ENCODE measurements at places on chromosomes 13 and 19. TPM values are rescaled to one million over a fixed set of nuclear protein-coding genes. Genes with fewer than 3 reads are reported as not detected.

The NLRP7 gene
- not detected for polyA plus RNA-seq

- DNase-seq: no peak
These were observed 42.7 kb downstream of the UNC13A start for GRCh38 chr19:17645339-17645963.

GRCh38 chr19:57708641-57709361, at the start of gene ZNF154:
Gene ZNF154 (minus strand): TSS chr19:57709204. CDS start chr19:57708971, 233 bp downstream.
- peak; percentile 64 for DNase-seq

DNA sequence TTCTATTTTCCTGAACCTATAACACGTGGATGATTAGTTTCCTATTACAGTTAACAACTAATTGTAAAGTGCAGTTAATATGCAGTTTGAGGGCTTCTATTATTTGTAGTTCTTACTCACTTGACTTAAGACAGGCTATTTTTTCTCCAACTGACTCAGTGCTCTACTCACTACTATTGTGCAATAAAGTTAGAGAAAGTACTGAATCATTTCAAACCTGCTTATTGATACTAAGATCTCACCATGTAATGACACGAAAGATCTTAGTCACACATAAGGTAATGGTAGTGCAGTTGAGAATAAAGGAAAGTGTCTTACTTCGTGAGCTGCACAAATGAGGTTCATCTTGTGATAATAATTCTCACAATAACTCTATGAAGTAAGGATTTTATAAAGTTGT, 22.8 kb upstream of the ITM2B start:
- DNase-seq: peak; percentile 91

DNA sequence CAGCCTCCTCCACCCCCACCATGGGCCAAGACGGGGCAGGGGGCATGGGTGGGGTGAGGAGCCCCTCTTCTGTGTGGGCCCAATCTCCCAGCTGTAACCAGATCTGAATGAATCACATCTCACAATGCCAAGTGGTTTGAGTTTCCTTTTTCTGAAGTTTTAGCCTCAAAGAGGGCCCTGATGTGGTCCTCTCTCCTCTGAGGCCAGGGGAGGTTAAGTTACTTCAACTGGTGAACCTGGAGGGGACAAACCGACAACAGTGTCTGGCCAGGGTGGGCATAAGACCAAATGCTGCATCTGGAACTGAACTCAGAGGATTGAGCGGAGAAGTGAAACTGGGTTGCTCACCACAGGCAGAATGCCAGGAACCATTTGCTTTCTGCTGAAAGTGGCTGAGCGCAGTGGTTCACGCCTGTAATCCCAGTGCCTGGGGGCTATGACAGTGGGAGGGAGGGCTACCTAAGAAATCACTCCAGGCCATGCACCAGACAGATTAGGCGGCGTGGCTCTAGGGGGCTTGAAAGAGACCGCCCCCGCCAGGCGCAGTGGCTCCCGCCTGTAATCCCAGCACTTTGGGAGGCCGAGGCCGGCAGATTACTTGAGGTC, 15.4 kb upstream of the IRGC start:
- peak; percentile 51 for DNase-seq

GRCh38 chr13:77776704-77777103, 79.2 kb downstream of the SLAIN1 start:
- DNase-seq: no peak

DNA sequence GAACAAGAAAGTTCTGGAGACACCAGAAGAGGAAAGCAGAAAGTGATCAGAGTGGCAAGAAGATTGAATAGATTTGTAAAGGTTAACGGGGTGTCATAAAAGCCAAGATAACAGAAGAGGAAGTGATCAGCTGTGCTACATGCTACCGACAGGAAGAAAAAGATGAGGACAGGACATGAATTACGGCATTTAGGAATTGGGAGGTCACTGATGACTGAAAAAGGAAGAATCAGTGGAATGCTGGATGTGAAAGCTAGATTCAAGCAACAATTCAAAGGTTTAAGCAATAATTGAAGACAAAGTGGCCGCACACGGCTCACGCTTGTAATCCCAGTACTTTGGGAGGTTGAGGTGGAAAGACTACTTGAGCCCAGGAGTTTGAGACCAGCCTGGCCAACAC, 15.1 kb downstream of the ZNF160 start:
- no peak for DNase-seq

The ZFP82 gene
- 3.0 TPM for polyA plus RNA-seq

The ERICH4 gene
- not detected for polyA plus RNA-seq
